ENCODE measurements at places on chromosomes 5 and 9.

- DNase-seq = no peak
These were observed 257.7 kb upstream of the KLF9 start for GRCh38 chr9:70672161-70672649.

DNA sequence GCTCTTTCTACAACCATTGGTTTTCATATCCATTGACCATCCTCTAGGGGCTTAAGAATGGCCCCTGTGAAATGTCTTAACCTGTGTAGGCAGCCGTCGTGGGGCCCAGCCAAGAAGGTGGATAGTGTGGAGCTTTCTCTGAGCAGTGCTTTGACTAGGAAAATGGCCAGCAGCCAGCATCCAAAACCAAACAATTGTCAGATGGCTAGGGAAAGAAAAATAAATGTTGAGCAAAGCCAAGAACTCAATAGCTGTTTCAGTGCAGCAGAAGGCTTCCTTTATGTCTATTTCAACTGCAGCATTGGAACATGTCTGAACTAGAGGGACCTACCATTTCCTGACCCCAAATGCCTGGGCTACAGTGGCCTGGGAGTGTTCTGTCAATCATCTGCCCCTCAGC is 374.9 kb downstream of the TLE4 start:
- DNase-seq = no peak

DNA sequence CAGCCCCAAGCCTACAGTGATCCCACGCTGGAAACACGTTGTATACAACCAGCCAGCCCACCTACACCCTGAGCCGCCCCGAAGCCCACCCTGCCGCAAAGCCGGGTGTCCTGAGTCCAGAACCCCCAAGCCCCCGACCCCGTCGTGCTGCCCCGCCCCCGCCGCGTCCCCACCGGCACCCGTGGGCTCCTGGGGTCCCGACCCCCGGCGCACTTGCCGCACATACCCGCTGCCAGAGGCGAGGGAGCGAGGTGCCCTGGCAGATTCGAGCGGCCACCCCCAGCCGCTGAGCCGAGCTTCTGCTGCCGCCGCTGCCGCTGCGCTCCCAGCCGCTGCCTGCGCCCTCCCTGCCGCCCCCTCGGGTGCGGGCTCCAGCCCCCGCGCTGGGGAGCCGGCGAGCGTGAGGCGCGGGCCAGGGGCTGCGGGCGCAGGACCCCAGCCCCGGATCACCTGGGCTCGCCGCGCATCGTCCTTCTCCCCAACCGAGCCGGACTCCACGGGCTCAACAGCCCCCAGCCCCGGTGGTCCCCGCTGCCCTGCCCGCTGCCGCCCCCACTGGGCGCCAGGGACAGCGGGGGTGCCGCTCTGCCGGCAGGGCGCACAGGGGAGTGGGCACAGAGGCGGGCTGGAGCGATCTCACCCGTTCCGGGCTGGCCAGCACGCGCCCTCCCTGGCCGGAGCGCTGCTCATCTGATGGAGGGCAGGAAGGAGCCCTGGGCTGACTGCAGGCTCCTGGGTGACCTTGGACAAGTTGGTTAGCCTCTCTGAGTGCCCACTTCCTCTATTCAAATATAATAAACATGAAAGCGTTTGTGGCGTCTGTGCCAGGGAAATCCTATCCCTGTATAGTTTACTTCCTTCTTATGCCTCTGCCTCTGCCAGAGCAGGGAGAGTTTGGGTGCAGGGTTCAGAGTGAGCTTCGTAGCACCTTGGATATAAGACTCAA is at the start of gene HTR4:
Gene HTR4, minus strand, starts transcription at position 692 of the 946 bp plus-strand sequence. CDS start 17,513 bp downstream, outside the sequence.
- DNase-seq = no peak

DNA sequence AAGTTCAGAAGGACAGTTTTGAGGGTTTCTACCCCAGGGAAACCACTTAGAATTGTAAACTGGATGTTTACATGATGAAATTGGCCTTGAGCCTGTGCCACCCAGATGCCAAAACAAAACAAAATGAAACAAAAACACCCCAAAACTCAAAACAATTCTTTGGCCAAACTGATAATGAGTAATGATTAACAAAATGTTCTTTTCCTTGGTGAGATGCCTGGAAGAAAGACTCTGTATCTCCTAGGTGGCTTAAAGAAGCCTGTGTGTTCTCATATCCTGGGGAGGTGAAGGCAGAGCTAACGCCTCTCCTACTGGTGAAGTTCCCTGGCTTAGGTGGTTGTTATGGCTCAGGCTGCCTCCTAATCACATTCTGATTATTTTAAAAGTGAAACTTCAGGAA is 120.5 kb downstream of the NPR3 start:
- DNase-seq = no peak

GRCh38 chr5:43304525-43304924 is 8.7 kb downstream of the HMGCS1 start:
- DNase-seq = no peak
